ENCODE measurements at places on chromosomes 12 and 14. TPM values are rescaled to one million over a fixed set of nuclear protein-coding genes. Genes with fewer than 3 reads are reported as not detected.

GRCh38 chr14:86027990-86028389 lies 498.0 kb downstream of the FLRT2 start:
- DNase-seq = no peak

GRCh38 chr14:71012888-71013287 lies 105.6 kb downstream of the PCNX1 start:
- DNase-seq = no peak

DNA sequence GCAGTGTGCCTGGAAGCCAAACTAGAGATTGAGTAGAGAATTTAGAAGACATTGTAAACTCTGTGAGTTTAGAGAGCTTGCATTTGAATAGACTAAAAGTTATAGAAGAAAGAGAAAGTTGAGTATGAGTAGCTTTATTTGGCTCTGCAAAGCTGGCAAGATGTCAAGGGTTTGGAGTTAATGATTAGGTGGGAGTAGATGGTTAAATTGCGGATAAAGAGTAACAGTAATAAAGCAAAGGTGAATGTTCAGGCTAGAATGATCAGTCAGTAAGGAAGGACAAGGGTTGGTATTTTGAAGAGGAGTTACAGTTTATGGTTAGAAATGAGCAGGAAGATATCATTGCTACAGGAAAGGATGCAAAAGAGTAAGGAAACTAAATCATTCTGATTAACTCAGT lies 5.2 kb downstream of the PPM1A start:
- DNase-seq = peak; percentile 36

GRCh38 chr12:122028165-122028904 lies 6.7 kb downstream of the BCL7A start:
- no peak for DNase-seq

- no peak for DNase-seq
Observed at GRCh38 chr12:117885211-117885610, 83.6 kb downstream of the KSR2 start.

GRCh38 chr12:13436696-13437391 lies 240.3 kb downstream of the EMP1 start:
- peak; percentile 73 for DNase-seq

DNA sequence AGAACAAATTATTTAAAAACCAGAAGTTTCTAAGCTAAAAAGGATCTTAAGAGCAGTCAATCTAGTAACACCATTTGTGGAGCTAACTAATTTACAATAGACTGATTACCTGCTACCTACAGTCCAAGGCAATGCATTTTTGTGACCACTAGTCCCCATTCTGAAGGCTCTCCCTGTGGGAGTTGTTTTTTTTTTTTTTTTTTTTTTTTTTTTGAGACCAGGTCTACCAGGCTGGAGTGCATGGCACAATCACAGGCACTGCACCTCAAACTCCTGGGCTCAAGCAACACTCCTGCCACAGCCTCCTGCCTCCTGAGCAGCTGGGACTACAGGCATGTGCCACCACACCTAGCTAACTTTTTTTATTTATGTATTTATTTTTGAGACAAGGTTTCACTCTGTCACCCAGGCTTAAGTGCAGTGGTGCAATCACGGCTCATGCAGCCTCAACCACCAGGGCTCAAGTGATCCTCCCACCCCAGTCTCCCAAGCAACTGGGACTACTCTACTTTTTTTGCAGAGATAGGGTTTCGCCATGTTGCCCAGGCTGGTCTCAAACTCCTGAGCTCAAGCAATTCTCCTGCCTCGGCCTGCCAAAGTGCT lies 3.9 kb downstream of the GNPTAB start:
- DNase-seq = no peak

GRCh38 chr14:63996016-63996415 lies 143.2 kb downstream of the SYNE2 start:
- DNase-seq = no peak

GRCh38 chr14:103544388-103545218 lies 15.6 kb downstream of the TRMT61A start:
- DNase-seq = no peak

DNA sequence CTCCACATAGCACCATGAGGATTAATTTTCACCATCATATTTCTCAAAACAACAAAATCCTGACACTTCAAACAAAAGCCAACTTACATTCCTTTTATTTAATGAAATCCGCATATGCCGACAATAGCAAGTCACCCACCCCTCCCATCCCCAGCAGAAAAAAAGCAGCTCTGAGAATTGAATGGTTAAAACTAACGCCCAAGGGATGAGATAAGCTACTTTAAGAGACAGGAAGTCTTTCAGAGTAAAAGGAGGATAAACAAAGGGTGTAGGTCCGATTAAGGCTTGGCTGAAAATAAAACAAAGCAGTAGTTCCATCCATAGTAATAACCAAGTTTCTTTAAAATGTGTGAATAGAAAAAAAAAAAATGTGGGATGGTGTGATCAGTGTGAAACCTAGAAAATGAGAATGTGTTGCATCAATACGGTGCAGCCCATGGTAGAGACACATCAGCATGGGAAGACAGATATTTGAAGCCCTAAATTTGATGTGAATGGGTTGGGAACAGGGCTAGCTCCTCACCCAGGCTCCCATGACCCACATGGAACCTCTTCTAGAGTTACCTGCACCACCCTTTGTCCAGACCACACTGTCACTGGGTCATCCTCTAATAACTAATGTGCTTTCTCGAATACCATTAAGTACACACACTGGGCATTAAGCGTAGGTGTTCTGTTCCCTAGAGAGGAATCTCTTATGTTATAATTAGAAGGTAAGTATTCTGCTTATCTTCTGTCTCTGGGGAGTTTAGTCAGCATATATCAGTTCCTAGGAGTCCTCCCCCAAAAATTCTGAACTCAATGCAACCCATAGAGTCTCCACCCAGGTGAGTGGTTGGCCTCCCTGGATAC lies 31.7 kb downstream of the RTRAF start:
- DNase-seq = peak; percentile 34

DNA sequence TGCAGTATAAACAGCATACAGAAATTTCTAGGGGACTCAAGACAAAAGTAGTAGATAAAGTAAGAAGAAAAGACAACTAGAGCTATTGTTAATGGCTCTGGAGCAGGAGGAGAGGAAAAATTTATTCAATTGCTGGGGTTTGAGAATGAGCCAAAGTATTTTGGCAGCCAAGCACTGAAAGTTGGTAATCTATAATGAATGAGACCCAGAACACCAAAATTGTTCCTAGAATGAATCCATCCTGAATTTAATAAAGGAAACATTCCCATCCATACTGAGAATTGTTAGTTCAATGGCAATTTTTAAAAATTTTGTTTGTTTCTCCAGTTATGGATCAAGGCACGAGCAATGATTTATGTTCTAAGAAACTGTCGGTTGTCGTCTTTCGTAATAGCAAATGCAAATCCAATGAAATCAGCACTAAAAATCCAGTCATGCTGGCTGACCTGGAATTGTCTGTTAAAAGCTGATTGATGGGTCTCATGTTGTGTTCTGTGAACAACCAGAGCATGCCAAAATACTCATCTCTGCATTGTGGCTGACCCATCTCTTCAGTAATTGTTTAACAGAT lies 170.9 kb upstream of the LMNTD1 start:
- DNase-seq = no peak

- DNase-seq = no peak
Observed at GRCh38 chr14:91349481-91350074, 68.0 kb downstream of the CCDC88C start.

- no peak for DNase-seq
Observed at GRCh38 chr14:68423686-68424085, 369.2 kb downstream of the ZFP36L1 start.

DNA sequence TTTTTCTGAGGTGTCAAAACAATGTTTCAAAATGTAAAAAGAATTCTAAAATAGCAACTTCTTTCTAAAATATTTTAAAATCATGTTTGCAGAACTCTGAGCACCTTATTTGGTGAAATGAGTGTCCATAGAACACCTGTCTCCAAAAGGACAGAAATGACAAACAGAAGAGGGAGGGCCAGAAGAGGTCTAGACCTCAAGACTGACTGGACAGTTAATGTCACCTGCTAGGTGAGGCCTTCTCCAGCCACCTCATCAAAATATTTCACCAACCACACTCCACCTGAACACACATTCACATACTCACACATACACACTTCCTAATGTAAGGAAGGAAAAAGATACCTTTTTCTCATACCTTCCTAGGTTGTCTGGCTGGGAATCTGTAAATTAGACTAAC lies 147.8 kb upstream of the PLEKHA5 start:
- DNase-seq = no peak

DNA sequence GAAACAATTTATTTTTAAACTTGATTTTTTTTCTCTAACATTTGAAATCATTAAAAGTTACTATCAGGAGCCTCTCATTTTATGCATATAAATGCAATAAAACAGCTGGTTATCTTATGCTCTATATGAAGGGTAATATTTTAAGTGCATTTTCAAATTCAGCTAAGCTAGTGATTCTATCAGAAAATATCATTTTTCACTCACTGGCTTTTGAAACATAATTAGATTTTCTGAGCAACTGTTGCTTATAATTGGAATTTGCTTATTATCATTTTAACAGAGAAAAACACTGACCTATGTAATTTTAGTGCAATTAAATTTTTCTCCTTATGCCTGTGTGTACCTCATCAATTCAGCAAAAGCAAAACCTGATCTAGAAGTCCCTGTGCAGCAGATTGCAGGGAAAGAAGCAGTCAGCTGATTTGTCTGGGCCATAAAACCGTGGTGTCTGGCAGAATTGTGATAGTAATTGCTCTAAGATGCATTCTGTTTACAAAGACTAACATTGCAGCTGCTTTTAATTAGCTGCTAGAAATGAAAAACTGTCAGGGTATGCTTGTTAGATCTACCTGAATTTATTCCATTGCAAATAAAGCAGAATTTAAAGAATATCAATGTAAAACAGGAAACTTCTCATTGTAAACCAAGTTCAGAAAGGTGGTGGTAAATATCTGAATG lies 75.0 kb downstream of the BICD1 start:
- no peak for DNase-seq

DNA sequence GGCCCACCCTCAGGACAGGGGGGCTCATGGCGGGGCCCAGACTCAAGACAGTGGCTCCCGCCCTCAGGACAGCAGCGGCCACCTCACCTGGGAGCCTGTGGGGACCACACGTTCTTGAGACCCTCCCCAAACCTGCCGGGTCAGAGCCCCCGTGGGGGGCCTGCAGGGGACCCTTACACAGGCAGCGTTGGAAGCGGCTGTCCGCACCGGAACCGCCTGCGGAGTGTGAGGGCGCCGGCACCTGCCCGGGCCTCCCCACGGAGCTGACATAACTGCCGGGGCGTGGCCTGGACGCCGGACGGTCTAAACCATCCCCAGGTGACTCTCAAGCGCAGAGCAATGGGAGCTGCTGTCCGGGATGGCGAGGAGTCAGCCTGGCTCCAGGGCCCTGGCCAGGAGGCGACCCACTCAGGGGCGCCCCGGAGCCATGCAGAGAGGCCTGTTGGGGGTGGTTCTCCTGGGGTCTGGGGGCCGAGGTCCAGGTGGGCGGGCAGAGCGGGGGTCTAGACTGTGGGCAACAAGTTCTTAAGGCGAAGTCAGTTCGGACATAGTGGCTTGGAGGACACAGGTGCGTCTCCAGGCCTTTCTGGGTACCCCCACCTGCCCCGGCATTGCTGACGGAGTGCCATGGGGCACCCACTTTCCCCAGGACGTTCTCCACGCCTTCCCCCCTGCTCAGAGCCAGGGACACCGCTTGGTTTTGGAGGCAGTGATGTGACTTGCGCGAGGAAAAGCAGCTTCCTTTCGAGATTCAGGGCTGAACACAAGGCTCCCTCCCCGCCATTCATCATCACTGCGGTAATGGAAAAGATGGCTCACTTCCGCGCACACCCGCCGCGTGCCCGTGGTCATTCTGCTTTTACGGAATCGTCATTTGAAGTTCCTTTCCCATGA lies 23.2 kb downstream of the GALNT9 start:
- no peak for DNase-seq

GRCh38 chr12:93413064-93413463 lies 28.7 kb downstream of the UBE2N start:
- no peak for DNase-seq

DNA sequence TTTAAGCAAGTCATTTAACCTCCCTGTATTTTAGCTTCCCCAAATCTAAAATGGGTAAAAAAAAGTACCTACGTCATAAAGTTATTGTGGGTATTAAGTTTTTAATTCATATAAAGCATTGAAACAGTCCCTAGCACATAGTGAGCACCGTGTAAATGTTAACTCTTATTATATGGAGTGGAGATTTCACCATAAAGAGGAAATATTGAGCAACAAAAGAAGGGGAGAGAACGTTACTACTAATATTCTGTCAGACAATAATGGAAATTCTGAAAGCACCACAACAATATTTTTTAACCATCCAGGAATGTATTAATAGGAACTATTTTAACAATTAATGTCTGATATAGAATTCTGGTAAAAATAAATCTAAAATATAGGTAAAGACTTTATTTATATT lies 7.8 kb upstream of the CD163L1 start:
- no peak for DNase-seq

GRCh38 chr14:89304561-89304960 lies 112.5 kb downstream of the FOXN3 start:
- DNase-seq = peak; percentile 40

DNA sequence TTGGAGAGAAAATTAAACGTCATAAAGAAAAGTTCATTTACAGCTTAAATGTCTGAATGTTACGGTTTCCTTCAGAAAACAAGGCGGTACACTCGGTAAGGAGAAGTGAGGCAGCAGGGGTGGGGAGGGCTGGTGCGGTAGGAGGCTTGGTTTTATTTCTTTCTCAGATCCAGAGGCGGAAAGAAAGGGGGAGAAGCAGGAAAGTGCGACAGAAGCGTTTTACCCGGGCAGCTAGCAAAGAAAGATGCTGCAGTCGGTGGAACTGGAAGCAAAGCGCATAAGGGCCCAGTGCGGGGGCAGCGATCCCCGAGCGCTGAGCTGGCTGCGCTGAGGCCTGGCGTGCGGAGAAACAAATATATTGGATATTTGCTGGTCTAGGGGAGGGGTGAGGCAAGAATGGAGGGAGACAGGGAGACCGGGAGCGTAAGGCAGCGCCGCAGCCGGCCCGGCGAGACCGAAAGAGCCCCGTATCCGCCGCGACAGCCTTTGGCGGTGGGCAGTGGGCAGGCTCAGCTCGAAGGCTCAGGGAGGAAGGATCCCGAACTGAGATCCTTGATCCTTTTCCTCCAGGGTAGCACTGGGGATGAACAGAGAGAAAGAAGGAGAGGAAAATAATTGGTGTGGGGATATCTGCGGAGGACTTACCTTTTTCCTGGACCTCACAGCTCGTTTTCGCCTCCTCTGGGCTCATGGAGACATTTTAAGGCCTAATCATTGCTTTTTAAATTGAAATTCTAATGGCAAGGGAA lies 6.4 kb upstream of the HOXC11 start:
- no peak for DNase-seq

The CATSPERB gene
- 0.68 TPM for polyA plus RNA-seq

The CPNE8 gene
- 3.8 TPM for polyA plus RNA-seq

The SLC6A12 gene
- not detected for polyA plus RNA-seq

The KLRB1 gene
- polyA plus RNA-seq = 4.9 TPM

The MYF5 gene
- not detected for polyA plus RNA-seq

The RBM19 gene
- 14.1 TPM for polyA plus RNA-seq

The SUOX gene
- polyA plus RNA-seq = 11.8 TPM

Measured in stomach (tissue), 19 donors.